Tracheal epithelial cell (primary cell): ENCODE measurements at places on chromosomes 1 and 21. TPM values are rescaled to one million over a fixed set of nuclear protein-coding genes. Genes with fewer than 3 reads are reported as not detected.

ILDR2 gene
- 0.21 and 3.1 TPM in 2 replicates for total RNA-seq

CDC42SE1 gene
- total RNA-seq, result 85.7 and 95.4 TPM in 2 replicates

OR2M3 gene
- not detected in 2 replicates for total RNA-seq

USP16 gene
- 22.9 and 37.5 TPM in 2 replicates for total RNA-seq

PCP4 gene
- not detected in 2 replicates for total RNA-seq

FGR gene
- 0.64 and 0.72 TPM in 2 replicates for total RNA-seq

BEST4 gene
- under 0.01 TPM in 1 of 2 replicates, not detected in the other for total RNA-seq

IL6R gene
- total RNA-seq, result 16.0 and 49.4 TPM in 2 replicates

ZNF644 gene
- 45.5 and 48.2 TPM in 2 replicates for total RNA-seq

CNTN2 gene
- under 0.01 TPM in 1 of 2 replicates, not detected in the other for total RNA-seq

KRTAP19-1 gene
- total RNA-seq, result 0.24 TPM in 1 of 2 replicates, not detected in the other

CD1C gene
- total RNA-seq, result not detected in 2 replicates

TAF12 gene
- total RNA-seq, result 31.1 and 46.9 TPM in 2 replicates

CACNA1S gene
- not detected in 2 replicates for total RNA-seq

PLA2G2F gene
- total RNA-seq, result 0.24 TPM in 1 of 2 replicates, not detected in the other

CD53 gene
- total RNA-seq, result not detected in 2 replicates

OR2G6 gene
- not detected in 2 replicates for total RNA-seq

OPRD1 gene
- under 0.01 TPM in 1 of 2 replicates, not detected in the other for total RNA-seq

CFHR1 gene
- not detected in 2 replicates for total RNA-seq

ZBTB8A gene
- 6.7 and 10.4 TPM in 2 replicates for total RNA-seq

SDC3 gene
- total RNA-seq, result 2.1 and 11.1 TPM in 2 replicates

CHAF1B gene
- total RNA-seq, result 1.4 and 2.1 TPM in 2 replicates

SLC19A2 gene
- total RNA-seq, result 17.5 and 18.6 TPM in 2 replicates

KIAA0040 gene
- 4.0 and 7.2 TPM in 2 replicates for total RNA-seq

GFI1 gene
- total RNA-seq, result 0.24 TPM in 1 of 2 replicates, not detected in the other

PLOD1 gene
- 62.2 and 144 TPM in 2 replicates for total RNA-seq

S100A3 gene
- 7.0 and 11.7 TPM in 2 replicates for total RNA-seq

ERICH3 gene
- under 0.01 TPM in 1 of 2 replicates, not detected in the other for total RNA-seq

IGSF9 gene
- 8.0 and 8.7 TPM in 2 replicates for total RNA-seq

RAB25 gene
- 52.2 and 69.4 TPM in 2 replicates for total RNA-seq

COA6 gene
- 19.0 and 38.2 TPM in 2 replicates for total RNA-seq

TFF3 gene
- total RNA-seq, result 0.24 TPM in 1 of 2 replicates, not detected in the other

MINDY1 gene
- total RNA-seq, result 9.6 and 11.6 TPM in 2 replicates

FCRL1 gene
- not detected in 2 replicates for total RNA-seq

ERVH48-1 gene
- not detected in 2 replicates for total RNA-seq

LCE1F gene
- not detected in 2 replicates for total RNA-seq

IKBKE gene
- total RNA-seq, result 4.0 and 15.2 TPM in 2 replicates

MX2 gene
- total RNA-seq, result 0.21 and 0.24 TPM in 2 replicates

OTUD3 gene
- 3.6 and 3.8 TPM in 2 replicates for total RNA-seq

PACC1 gene
- total RNA-seq, result 11.7 and 21.9 TPM in 2 replicates

DMRTA2 gene
- total RNA-seq, result 8.1 and 10.1 TPM in 2 replicates

MIXL1 gene
- not detected in 2 replicates for total RNA-seq

EDARADD gene
- total RNA-seq, result 0.85 and 3.1 TPM in 2 replicates

PTPN22 gene
- 0.21 and 0.96 TPM in 2 replicates for total RNA-seq

LCK gene
- total RNA-seq, result 0.24 TPM in 1 of 2 replicates, not detected in the other

LORICRIN gene
- total RNA-seq, result not detected in 2 replicates

GPX7 gene
- total RNA-seq, result 2.3 and 6.0 TPM in 2 replicates

MPL gene
- not detected in 2 replicates for total RNA-seq

ADORA3 gene
- total RNA-seq, result not detected in 2 replicates

PDC gene
- total RNA-seq, result not detected in 2 replicates

PDE4DIP gene
- total RNA-seq, result 21.0 and 27.9 TPM in 2 replicates

FCRL5 gene
- not detected in 2 replicates for total RNA-seq

PDZK1IP1 gene
- 2.3 and 73.0 TPM in 2 replicates for total RNA-seq

PDPN gene
- total RNA-seq, result 3.8 and 11.1 TPM in 2 replicates

SPATA21 gene
- not detected in 2 replicates for total RNA-seq

AUNIP gene
- total RNA-seq, result 2.2 and 2.8 TPM in 2 replicates

FCRL4 gene
- total RNA-seq, result not detected in 2 replicates

C1orf185 gene
- not detected in 2 replicates for total RNA-seq
